ENCODE measurements at places on chromosomes 7 and 10.

DNA sequence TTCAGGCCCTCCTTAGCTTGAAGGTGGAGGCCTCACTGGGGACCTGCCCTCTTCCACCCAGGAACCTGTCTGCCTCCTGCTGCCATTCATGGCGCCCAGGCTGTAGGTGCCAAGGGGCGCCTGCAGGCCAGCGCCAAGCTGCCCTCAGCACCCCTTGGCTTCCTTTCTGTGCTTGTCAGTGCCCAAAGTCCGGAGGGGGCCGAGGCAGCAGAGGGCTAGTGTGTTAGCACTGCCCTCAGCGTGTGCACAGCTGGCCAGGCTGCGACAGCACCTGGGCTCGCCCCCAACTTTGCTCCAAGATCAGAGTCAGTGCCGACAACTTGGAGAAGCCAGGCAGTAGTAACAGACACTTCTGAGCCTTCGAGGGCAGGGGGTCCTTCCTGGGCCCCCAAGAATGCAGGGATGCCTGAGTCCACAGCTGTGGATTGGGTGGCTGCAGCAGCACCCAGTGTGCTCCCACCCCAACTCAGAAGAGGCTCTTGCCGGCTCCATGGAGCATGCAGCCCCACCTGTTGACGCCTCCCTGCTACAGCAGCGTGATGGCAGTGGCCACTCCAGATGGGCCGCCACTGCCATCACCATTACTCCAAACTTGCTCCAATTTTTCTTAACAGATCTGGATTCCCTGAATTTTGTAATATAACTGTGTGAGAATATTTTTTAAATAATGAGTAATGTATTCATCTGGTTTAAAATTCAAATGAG lies 41.7 kb downstream of the CACUL1 start:
- no peak for DNase-seq

GRCh38 chr7:29780346-29780745 lies 26.0 kb upstream of the WIPF3 start:
- DNase-seq: no peak

GRCh38 chr10:18527687-18528086 lies 123.7 kb downstream of the NSUN6 start:
- DNase-seq: no peak

- no peak for DNase-seq
Observed at GRCh38 chr10:128373071-128373749, 247.0 kb upstream of the MKI67 start.

DNA sequence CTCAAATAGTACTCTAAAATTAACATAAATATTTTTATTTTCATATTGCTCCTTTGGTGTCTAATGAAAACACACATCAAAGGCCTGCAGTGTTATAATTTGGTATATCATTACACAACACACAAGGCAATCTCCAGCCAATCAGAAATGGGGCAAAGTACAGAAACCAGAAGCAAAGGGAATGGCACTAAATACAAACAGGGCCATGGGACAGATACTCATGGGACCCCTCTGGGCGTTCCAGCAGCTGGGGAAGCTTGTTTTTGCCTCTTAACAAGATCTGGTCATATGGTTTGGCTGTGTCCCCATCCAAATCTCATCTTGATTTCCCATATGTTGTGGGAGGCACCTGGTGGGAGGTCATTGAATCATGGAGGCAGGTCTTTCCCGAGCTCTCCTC lies 551.8 kb upstream of the NRP1 start:
- no peak for DNase-seq

- DNase-seq: no peak
Observed at GRCh38 chr7:145394126-145394525, 558.3 kb upstream of the TPK1 start.

All from left ventricle myocardium superior (tissue), 1 donor.